Activated gamma-delta T cell (primary cell): ENCODE measurements at places on chromosomes 5 and 9.
A peak's percentile ranks its signal among the peaks of the same experiment; 100 is the strongest.

- peak; percentile 57 for DNase-seq
Measured at GRCh38 chr5:16616536-16617273, at the start of gene RETREG1. RETREG1 (minus strand) TSS chr5:16616997; CDS start chr5:16616971, 26 bp downstream.

GRCh38 chr5:110823571-110823970, 84.8 kb downstream of the SLC25A46 start:
- no peak for DNase-seq

GRCh38 chr5:133203317-133204305, 151.8 kb downstream of the HSPA4 start:
- no peak for DNase-seq

DNA sequence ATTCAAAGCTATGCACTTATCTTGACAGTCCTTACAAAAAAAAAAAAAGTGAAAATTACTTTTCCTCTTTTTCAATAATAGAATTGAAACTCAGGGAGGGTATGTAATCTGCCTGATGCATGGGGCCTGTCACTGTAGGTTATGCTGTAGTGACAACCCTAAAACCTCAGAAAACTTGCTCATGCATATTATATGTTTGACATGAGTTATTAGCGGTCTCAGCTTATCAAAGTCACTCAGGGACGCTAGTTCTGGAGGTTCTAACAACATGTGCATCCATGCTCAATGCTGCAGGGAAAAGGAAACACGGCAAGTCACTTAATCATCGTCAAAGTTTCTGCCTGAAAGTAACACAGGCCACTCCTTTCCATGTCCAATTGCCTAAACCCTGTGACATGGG, 78.4 kb upstream of the TMEM252 start:
- no peak for DNase-seq

DNA sequence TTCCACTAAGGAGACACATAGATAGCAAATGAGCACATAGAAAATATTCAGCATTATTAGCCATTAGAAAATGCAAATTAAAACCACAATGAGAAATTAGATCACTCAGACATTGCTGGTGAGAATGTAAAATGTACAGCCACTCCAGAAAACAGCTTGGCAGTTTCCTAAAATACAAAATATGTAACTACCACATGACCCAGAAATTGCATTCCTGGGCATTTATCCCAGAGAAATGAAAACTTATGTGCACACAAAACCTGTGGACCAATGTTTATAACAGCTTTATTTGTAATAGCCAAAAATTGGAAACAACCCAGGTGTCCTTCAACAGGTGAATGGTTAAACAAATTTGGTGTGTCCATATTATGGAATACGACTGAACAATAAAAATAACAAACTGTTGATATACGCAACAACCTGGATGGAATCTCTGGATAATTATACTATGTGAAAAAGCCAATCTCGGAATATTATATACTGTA, 34.8 kb upstream of the SHC3 start:
- DNase-seq = no peak

DNA sequence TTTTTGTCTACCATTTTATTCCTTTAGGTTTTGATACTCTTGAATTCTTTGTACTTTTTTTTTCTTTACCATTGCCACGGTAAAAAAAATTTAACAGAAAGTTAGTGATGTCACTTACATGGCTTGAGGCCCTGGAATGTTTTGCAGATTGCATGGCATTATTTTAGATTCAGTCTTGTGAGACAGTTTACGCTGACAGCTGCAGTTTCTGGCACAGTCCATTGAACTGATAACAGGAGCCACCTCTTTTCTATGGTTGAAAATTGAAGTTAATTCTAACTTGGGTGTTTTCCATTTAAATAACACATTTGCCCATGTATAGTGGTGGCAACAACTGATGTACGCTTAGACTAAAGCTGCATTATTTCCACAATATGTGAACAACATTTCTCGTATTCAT, 1028.5 kb downstream of the CDH18 start:
- DNase-seq = no peak

DNA sequence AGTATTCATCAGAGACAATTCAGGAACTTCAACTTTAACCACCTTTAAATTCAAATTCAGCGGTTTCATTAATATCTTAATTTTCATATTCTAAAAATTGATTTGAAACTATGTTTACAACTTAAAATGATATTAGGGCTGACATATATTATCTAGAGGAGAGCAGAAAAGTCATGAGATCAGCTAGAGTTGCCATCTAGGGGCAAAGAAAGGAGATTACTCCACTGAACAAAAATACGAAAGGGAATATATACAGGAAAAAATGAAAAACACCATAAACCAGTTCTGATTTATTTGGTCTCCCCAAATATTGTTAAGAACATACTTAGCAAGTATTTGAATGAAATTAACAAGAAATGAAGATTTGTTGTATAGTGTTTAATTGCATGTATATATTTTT, 946.3 kb downstream of the DTWD2 start:
- no peak for DNase-seq

- DNase-seq = no peak
Measured at GRCh38 chr9:136055715-136056545, 39.2 kb downstream of the NACC2 start.

DNA sequence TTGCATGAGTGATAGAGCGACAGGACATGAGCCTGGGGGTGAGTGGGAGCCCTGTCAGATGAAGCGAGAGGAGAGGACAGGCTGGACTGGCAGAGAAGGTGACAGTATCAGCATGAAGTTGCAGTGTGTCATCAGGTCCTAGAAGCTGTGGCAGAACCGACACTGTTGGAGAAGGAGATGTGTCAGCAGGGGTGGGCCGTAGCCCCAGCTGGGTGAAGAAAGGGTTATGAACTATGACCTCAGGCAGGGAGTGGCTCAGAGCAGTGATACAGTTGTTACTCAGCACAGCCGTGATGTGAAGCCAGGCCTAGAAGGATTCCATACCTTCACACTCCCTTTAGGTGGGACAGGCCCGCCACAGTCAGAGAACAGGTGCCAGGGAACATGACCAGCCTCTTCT, 7.6 kb downstream of the PCYOX1L start:
- DNase-seq = no peak

DNA sequence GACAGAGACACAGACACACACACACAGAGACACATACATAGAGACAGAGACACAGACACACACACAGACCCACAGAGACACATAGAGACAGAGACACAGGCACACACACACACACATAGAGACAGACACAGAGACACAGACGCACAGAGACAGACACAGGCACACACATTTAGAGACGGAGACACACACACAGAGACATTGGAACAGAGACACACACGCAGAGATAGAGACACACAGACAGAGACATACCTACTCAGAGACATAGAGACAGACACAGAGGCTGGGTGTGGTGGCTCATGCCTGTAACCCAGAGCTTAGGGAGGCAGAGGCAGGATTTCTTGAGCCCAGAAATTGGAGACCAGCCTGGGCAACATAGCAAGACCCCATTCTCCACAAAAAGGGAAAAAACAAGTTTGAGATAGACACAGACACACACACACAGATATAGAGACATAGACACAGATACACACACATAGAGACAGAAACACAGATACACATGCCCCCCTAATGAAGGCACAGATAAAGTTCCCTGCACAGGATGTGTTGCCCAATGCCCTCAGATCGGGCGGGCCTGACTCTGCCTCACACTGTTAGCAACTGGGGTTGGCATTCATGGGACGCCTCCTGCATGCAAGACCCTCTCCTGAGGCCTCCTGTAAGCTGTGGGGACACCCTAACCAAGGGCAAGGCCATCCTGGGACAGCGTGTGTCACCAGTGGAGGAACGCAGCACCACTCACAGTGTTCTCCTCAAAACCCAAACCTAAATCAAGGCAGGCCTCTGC, 3.3 kb upstream of the RALGDS start:
- DNase-seq = no peak
